ENCODE measurements at places on chromosomes 6 and 20.

GRCh38 chr6:154341871-154342270, 14.7 kb downstream of the IPCEF1 start:
- no peak for DNase-seq

GRCh38 chr6:169160091-169160854, 93.4 kb downstream of the THBS2 start:
- no peak for DNase-seq

GRCh38 chr20:52869698-52870501, 102.3 kb upstream of the TSHZ2 start:
- DNase-seq: no peak

GRCh38 chr20:44834693-44835092, 24.3 kb upstream of the RIMS4 start:
- DNase-seq: no peak

DNA sequence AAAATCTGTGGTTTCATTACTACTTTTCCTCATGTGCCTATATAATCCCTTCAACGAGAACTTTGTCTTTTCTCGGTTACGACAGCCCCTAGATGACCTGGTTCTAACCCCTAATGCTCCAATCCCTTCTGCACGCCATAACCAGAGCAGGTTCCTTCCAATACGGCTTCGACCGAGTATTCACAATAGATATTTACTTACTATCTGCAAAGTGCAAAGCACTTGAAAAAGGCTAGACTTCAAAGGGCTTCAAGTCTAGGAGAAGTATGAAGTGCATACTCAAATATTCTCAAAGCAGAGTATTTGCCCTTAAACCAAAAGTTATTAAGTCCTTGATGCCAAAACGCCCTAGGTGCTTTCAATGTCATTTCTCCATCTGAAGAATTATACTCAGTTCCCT, 63.4 kb upstream of the NHSL1 start:
- no peak for DNase-seq

DNA sequence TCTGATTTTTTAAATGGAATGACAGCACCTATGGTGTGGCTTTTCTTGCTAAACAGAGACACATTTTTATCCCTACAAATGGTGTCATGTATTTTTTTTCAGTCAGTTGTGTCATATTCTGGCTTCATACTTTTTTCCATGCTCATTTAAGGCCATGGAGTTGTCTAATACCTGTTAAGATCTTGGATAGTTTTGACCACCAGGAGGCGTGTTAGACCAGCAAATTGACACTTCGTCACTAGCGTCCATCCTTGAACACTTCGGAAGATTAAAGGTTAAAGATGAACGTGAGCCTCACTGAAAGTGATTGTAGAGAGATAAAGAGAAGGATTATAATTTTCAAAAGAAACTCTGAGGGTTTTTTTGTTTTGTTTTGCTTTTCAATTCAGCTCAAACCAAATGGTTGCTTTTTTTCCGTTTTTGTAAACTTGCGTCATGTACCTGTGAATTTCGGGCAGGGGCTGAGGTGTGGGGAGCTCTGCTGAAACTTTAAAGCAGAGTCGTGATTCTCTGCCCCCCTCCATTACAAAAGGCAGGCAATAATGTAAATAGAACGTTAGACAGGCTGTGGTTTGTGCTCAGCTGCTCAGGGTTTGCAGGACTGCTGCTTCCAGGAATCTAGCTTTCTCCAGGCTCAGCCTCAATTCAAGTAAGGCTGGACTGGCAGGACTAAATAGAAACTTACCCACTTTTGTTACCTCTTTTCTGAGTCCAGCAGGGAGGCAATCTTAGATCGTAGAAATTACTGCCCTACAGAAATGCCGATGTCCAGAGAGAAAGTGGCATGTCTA, 245.1 kb downstream of the FOXA2 start:
- peak; percentile 27 for DNase-seq

GRCh38 chr20:36092398-36093024, 62.0 kb upstream of the EPB41L1 start:
- DNase-seq: no peak

GRCh38 chr20:44460795-44461141, 14.9 kb upstream of the TTPAL start:
- DNase-seq: no peak

DNA sequence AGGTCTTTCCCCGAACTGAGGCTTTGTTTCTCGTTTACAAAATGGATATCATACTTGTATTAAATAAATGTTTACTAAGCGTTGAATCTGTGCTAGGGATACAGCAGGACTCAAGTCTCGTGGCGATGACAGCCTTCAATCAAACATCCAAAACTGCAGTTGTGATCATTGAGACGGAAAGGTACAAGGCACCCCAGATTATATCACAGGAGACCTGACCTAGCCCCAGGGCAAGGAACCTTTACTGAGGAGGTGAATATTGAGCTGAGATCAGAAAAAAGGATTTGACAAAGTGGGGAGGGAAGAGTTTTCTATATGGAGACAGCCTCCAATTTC, 476 bp downstream of the AAR2 start:
- no peak for DNase-seq

DNA sequence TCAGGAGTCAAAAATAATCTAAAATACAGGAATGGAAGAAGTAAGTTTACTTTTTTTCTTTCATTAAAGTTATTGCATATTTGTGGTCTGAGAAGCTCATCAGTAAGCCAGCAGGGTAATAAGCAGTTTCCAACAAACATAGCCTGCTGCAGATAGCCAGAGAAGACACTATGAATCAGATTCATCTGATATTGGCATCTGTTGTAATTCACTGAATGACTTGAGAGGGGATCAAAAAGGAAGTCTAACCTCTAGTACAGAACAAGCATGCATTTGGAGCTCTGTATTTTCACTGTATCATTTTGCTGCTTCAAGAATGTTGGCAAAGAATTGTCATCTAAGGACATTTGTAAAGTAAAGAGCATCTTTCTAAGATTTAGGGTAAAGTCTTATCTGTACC, 53.8 kb upstream of the UFL1 start:
- no peak for DNase-seq

DNA sequence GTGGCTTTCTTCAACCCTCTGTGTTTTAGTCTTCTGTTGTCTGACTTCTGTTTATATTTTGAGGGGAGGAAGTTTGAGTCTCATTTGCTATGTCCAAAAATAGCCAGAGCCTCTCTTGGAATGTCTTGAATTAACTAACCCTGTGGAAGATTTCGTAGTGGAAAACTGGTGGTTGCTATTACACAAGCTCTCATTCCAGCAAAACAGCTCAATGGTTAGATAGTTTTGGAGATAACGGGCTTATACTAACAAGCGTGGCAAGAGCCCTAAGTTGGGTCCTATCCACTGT, 1.6 kb downstream of the CCN2 start:
- no peak for DNase-seq

DNA sequence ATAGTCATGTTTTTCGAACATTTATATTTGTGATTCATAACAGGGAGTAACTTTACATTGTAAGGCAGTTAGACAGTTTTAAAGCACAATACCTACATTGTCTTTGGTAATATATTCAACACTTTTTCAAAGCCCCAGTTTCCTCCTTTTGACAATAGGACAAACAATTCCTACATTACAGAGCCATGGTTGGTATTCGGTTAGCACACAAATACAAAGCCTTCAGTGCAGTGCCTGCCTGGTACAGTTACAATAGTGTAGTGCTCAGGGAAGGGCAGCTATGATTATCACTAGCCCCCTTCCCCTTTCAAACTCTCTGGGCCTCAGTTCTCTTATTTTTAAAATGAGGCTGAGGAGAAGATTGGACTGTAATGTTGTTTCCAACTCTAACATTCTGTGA, 207.8 kb downstream of the TPBG start:
- DNase-seq: no peak

- DNase-seq: no peak
These were observed 12.0 kb upstream of the MAP7 start for GRCh38 chr6:136562211-136562610.

DNA sequence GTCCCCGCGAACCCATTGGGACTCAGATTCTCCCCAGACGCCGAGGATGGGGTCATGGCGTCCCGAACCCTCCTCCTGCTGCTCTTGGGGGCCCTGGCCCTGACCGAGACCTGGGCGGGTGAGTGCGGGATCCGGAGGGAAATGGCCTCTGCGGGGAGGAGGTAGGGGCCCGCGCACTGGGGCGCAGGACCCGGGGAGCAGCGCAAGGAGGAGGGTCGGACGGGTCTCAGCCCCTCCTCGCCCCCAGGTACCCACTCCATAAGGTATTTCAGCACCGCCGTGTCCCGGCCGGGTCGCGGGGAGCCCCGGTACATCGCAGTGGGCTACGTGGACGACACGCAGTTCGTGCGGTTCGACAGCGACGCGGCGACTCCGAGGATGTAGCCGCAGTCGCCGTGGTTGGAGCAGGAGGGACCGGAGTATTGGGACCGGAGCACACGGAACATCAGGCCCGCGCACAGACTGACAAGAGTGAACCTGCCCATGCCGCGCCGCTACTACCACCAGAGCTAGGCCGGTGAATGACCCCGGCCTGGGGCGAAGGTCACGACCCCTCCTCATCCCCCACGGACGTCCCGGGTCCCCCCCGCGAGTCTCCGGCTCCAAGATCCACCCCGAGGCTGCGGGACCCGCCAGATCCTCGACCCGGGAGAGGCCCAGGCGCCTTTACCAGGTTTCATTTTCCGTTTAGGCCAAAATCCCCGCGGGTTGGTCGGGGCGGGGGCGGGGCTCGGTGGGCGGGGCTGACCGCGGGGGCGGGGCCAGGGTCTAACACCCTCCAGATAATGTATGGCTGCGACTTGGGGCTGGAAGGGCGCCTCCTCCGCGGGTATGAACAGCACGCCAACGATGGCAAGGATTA, 15.7 kb upstream of the HLA-A start:
- no peak for DNase-seq

All from NCI-H2171 (cell line).